ENCODE measurements at places on chromosomes 7 and 10.

DNA sequence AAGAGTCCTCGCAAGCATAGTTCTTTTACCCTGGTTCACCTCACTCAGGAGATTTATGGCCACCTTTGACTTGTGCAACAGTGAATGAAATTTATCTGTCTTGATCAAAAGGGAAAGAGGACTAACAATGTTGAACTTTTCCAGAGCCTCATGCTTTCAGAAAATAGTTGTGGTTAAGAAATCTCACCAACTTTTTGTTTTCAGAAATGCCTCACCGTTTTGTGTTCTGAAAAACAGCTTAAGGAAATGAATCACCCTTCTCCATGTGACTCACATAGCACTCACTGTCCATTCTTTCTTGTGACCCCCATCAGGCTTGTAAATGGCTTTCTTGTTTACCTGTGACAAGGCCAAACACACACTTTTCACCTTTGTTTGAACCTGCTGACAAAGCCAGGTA, 148.6 kb upstream of the FAM3C start:
- no peak for DNase-seq

DNA sequence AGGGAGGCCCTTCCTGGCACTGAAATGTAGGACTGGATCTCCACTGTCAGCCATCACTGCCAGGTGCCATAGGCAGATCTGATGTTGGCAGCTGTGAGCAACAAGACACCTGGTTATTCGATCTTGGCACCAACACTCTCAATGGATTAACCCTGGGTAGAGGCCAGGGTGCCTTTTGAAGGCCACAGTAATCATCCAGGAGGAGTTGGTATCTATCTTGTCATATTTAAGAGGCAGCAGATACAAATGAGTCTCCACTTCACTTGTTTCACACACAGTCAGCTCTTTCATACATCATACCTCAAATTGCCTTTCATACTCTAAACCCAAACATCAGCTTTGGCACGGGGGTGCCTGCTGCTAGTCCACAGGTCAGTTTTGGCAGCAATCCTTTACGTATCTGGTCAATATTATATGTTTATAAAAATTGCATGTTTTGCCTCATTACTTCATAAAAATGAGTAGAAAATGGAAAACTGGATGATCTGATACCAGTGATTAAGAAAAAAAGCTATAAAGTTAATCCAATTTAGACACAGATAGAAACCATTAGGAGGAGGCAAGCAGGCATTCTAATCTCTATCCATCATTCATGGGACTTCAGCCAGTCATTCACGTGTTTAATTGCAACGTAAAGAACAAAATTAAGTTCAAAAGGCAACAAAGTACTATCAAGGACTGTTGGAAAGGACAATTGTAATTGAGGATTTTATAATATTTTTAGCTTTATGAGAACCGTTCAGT, 12.7 kb upstream of the CACUL1 start:
- no peak for DNase-seq

GRCh38 chr10:84329986-84330651, 1.7 kb downstream of the CCSER2 start:
- no peak for DNase-seq

- peak; percentile 51 for DNase-seq
Measured at GRCh38 chr7:33243319-33243881, 114.0 kb downstream of the BBS9 start.

DNA sequence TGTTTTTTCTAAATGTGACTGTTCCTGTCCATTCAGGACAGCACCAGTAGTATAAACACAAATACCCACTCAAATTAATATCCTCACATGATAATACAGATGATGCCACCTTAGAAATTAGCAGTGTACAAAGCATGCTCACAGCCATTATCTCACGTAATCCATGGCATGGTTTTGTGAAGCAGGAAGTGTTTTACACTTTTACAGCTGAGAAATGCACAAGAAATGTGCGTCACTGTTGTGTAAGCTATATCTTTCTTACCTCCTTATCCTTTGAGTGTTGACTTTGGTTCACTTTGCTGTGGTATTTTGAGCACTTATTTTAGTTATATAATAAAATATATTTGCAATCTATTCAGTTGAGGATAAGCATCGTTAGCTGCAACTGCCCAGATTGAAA, 31.6 kb downstream of the NKX2-3 start:
- no peak for DNase-seq

DNA sequence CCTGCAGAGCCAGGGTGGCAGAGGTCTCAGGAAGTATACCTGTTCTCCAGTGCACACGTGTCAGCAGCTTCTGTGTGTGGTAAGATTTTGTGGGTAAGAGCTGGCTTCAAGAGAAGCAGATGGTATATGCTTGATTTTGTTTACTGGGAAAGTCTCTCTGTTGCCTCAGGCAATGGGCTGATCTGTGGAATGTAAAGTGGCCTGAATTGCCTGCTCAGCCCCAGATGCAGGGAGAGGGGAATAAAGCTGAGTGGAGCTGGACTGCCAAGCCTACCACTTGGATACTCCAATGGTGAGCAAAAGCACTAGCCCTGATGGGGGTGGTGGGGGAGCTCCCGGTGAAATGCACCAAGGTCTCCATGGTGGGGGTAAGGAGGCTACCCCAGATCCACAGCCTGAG, 156.1 kb downstream of the WDR11 start:
- DNase-seq, result no peak

- no peak for DNase-seq
Measured at GRCh38 chr10:122494833-122495232, 33.5 kb downstream of the HTRA1 start.

DNA sequence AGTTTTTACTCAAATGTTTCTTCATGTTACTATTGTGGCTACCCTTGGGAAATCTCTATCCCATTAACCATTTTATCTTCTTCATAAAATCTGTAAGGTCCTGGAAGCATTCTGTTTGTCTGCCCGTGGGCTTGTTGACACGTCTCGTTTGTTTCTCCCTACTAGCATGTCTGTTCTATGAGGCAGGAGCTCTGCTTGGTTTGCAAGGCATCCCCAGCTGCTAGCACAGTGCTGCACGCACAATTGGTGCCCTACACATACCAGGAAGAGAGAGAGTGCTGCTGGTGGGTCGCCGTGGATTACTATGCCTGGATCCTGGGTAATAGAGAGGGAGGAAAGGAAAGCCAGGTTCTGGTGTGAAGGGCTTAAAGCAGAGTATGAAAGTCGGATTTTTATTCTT, 166.1 kb upstream of the TNS3 start:
- DNase-seq, result no peak

DNA sequence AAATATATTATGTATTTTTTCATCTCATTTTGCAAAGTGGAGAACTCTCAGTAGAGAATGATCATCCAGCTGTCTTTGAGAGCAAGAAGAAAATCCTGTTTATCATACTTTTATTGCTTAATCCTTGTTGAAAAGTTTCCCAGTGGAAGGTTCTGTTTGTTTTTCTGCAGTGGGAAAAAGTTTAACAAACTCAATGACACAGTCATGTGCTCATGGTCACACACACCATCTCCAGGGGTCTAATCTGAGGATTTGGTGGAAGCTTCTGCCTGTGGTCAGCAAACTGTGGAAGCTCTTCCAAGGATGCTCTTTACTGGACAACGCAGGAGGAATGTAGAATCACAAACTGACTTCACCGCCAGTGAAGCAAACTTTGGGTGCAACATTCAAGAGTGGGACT, 1003.9 kb downstream of the SORCS3 start:
- no peak for DNase-seq

DNA sequence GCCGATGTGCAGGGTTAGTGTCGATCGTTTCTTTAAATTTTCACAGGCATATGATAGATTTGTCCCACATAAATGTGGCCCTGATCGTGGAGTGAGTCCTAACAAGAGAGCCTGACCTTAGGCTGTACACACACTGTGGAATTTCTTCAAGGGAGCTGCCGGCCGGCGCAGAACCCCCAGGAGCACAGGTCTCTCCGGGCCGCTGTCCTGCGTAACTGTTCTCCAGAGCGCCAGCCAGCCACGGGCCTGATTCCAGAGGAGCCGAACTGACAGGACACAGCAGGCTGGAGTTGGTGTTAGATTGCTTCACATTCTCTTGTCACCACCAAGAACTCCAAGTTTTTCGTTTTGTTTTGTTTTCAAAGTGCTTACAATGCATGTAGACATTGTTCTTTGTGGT, 37.3 kb downstream of the SHH start:
- no peak for DNase-seq

DNA sequence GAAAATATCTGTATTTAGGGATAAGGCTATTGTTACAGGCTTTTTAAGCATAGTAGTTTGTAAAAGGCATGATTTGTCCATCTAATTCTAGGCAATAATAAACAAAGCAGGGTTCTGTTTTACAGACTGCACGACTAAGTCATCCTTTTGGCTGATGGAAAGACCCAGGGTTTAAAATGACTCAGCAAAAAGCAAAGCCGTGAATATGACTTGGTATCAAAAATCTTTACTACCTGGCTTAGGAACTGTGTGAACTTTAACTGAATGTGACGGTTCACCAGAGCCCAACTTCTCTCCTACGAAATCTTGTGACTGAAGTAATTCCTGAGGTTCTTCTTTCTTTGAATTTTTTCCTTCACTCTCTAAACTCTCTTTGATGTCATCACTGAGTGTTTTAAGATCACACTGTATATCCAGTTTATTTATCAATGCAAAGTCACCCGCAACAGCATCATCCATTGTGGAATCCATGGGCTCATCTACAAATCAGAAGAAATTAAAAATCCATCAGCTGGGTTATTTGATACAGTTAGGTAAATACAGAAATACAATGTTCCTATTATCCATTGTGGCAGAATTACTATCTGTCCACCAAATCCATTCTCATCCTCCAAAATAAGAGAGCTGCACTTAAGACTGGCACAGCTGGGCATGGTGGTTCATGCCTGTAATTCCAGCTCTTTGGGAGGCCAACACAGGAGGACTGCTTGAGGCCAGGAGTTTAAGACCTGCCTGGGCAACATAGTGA, 17.0 kb downstream of the ATE1 start:
- DNase-seq, result no peak

DNA sequence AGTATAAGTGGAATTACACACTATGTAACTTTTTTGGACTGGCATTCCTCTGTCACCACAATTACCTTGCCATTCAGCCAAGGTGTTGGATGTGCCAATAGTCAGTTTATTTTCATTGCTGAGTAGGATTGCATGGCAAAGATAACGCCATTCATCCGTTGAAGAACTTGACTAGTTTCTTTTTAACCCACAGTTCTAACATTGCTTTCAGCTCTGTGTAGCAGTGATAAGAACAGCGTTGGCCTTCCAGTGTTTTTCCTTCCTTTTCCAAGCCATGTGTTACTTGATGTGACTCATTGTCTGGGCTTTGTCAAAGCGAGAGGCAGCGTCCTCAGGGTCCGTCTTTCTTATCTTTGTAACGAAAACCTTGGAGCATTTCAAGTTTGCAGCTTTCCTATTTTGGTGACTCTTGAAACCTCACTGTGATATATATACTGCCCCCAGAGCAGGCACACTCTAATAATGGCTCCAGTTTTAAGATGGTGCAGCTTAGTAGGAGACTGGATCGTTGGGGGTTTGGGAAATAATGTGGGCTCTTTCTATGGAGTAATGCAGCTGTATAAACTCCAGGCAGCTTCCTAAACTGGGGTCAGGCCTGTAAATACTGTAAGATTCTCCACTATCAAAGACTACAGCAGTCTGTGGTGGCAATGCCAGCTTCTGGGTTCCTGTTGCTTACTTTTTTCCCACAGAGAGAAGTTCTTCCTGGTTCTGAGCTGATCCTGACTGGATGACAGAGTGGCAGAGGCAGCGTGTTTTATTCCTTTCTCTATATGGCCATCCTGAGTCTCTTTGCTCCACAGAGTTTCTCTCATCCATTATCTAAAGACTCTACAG, 41.7 kb downstream of the AKR1E2 start:
- DNase-seq, result no peak

DNA sequence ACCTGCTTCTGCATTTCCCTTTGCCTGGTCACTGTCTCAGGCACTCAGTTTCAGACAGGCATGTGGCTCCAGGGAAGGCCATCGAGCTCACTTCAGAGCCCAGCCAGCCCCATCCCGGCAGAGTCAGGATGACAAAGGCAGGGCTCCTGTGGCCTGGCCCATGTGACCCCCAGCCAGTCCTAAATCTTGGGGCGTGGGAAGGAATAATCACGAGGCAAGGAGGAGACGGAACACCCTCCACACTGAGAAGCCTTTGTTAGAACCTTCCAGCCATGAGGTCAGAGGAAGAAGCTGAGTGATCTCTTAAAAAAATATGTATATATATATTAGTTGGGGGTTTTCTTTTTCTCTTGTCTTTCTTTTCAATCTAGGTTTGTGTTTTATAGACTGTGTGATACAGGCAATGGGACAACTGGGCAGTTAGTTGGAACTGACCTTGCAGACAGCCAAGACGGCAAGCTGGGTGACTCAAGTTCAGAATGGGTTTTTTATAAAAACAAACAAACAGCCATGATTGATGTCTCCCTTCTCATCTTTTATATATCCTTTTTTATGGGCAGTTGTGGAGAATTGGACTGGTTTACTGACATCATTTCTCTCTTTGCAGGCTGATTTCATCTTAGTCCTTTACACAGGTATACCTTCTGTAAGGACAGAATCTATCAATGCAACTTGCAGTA, 60.8 kb downstream of the CHN2 start:
- no peak for DNase-seq

GRCh38 chr7:79454361-79454960, 994 bp upstream of the MAGI2 start:
- DNase-seq, result no peak

- DNase-seq, result no peak
Measured at GRCh38 chr10:50991456-50992355, 82.6 kb upstream of the PRKG1 start.

DNA sequence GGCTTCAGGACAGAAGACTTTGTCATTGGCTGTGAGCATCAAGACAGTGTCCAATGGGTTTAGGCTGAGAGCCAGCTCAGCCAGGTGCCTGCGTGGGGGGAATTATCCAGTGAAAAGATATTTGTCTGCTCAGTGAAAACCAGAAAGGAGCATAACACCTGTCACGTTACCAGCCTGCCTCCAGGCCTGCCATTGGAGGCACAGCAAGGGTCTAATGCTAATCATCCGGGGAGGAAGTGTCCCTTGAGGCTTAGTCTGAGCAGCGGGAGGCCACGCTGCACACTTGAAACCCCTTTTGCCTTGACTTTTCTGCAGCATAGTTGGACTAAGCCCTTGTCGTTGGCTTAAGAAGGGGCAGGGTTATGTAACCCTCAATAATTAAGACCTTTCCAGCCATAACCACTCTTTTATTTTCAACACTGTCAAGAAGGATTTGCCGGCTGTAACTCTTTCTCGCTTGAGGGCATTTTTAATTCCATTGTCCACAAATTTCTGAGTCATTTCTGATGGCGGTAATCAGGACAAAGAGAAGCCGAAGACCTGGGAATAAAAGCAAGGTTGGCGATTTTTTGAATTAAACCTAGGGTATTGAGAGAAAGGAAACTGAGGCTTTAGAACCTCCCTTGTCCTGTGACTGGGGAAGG, 639.6 kb upstream of the FOXK1 start:
- no peak for DNase-seq

GRCh38 chr7:87218796-87219544, 562 bp downstream of the TMEM243 start:
- DNase-seq, result no peak

- DNase-seq, result no peak
Measured at GRCh38 chr10:2410049-2410448, 657.3 kb upstream of the PFKP start.

GRCh38 chr7:30596014-30596641, 1.4 kb downstream of the GARS1 start:
- DNase-seq, result peak; percentile 8

GRCh38 chr7:27781188-27781587, 41.2 kb downstream of the TAX1BP1 start:
- no peak for DNase-seq

GRCh38 chr10:20888620-20889330, 8.3 kb downstream of the NEBL start:
- no peak for DNase-seq

GRCh38 chr10:92690915-92691590, 1.3 kb downstream of the HHEX start:
- no peak for DNase-seq
